ENCODE measurements at places on chromosomes 2 and 18. TPM values are rescaled to one million over a fixed set of nuclear protein-coding genes. Genes with fewer than 3 reads are reported as not detected.

Gene PLCL1
- total RNA-seq = under 0.01 TPM

Gene FBXO11
- 28.1 TPM for total RNA-seq

Gene CNRIP1
- total RNA-seq = 15.1 TPM

Gene SLC11A1
- total RNA-seq = 0.63 TPM

Gene SERPINB7
- not detected for total RNA-seq

Data from mesangial cell (primary cell).